H9 (cell line): ENCODE measurements at places on chromosomes 11 and 22. TPM values are rescaled to one million over a fixed set of nuclear protein-coding genes. Genes with fewer than 3 reads are reported as not detected.

Gene IGSF22
- total RNA-seq: 0.35 TPM in 1 of 2 replicates, not detected in the other

Gene TNNI2
- total RNA-seq: not detected in 2 replicates

Gene OLFML1
- total RNA-seq: not detected in 2 replicates

Gene PAMR1
- total RNA-seq: 2.4 and 2.9 TPM in 2 replicates

Gene DEPDC7
- 4.4 TPM in 2 replicates for total RNA-seq

Gene MMP11
- 4.9 and 5.3 TPM in 2 replicates for total RNA-seq

Gene BTG4
- not detected in 2 replicates for total RNA-seq

Gene MPZL3
- total RNA-seq: 2.1 and 2.6 TPM in 2 replicates

Gene FLRT1
- total RNA-seq: 0.24 and 0.31 TPM in 2 replicates

Gene GUCY1A2
- 0.55 and 0.70 TPM in 2 replicates for total RNA-seq

Gene TMEM126B
- 72.8 and 74.0 TPM in 2 replicates for total RNA-seq

Gene GPR83
- total RNA-seq: 0.15 TPM in 1 of 2 replicates, not detected in the other

Gene MYRF
- total RNA-seq: 12.9 and 13.9 TPM in 2 replicates
